ENCODE measurements at places on chromosomes 4 and X. TPM values are rescaled to one million over a fixed set of nuclear protein-coding genes. Genes with fewer than 3 reads are reported as not detected.

Gene TMEM154
- 19.6 TPM for total RNA-seq

Gene MTTP
- total RNA-seq, result 0.15 TPM

Gene LPAR4
- total RNA-seq, result 0.18 TPM

Gene CXCL11
- 0.62 TPM for total RNA-seq

DNA sequence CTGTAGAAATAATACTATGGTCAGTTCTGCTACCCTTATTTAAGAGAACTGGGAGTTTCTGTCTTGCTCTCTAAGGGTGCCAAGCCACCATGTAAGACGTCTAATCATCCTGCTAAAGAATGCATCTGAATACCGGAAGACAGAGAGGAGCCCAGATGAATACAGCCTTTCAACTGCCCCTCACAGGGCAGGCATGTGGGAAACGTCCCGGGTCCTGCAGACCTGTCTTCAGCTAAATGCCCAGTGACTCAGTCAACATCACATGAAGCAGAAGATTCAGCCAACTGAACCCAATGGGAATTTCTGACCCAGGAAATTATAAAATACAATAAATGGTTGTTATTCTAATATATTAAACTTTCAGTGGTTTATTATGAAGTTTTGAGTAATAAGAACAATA lies 2141.0 kb upstream of the AGA start:
- no peaks in the 10 kb centered on the region for H3K4me1 ChIP-seq
- DNase-seq, result no peak
- no peaks in the 10 kb centered on the region for H3K27me3 ChIP-seq
- H3K36me3 ChIP-seq, result no peaks in the 10 kb centered on the region
- H3K4me3 ChIP-seq, result no peak overlapping the region

Data from lower lobe of right lung (tissue), 2 donors.